ENCODE measurements at places on chromosomes 2 and 18.

- no peak for DNase-seq
- H3K27ac ChIP-seq = no peak overlapping the region
- H3K4me3 ChIP-seq = no peak overlapping the region
These were observed 194.0 kb downstream of the MBD2 start for GRCh38 chr18:54030434-54030833.

- no peaks in the 10 kb centered on the region for H3K27me3 ChIP-seq
- no peaks in the 10 kb centered on the region for H3K36me3 ChIP-seq
- H3K4me3 ChIP-seq = no peak overlapping the region
- H3K4me1 ChIP-seq = peaks cover 24% of the 10 kb centered on the region
- no peak overlapping the region for H3K27ac ChIP-seq
These were observed 434.1 kb upstream of the CHST9 start for GRCh38 chr18:27619090-27619772.

DNA sequence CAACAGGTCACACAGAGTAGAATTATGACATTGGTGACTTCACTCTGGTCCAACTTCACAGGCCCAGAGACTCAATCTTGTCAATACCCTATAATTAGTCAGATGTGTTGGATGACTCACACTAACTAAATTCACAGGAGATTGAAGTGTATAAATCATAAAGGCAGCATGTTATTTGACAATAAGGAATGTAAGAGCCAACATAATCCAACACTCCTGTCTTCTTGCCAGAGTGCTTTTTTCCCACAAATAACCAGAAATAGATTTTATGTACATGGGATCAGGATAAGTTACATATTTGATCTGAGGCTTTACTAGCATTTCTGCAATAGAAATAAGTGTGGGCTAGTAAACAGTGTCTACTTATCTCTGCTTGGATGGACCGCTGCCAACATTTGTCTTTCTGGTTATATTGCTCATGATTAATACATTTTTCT is 42.2 kb upstream of the ZSWIM2 start:
- no peaks in the 10 kb centered on the region for H3K36me3 ChIP-seq
- H3K27ac ChIP-seq = no peak overlapping the region
- 0 out of 2 replicates have a peak, but pooled peaks cover 7% of the 10 kb centered on the region for H3K4me1 ChIP-seq
- H3K4me3 ChIP-seq = no peak overlapping the region
- H3K27me3 ChIP-seq = no peaks in the 10 kb centered on the region

GRCh38 chr2:183530333-183530901 is 406.2 kb downstream of the NUP35 start:
- DNase-seq = no peak
- H3K27me3 ChIP-seq = no peaks in the 10 kb centered on the region
- H3K4me1 ChIP-seq = peaks cover 64% of the 10 kb centered on the region

DNA sequence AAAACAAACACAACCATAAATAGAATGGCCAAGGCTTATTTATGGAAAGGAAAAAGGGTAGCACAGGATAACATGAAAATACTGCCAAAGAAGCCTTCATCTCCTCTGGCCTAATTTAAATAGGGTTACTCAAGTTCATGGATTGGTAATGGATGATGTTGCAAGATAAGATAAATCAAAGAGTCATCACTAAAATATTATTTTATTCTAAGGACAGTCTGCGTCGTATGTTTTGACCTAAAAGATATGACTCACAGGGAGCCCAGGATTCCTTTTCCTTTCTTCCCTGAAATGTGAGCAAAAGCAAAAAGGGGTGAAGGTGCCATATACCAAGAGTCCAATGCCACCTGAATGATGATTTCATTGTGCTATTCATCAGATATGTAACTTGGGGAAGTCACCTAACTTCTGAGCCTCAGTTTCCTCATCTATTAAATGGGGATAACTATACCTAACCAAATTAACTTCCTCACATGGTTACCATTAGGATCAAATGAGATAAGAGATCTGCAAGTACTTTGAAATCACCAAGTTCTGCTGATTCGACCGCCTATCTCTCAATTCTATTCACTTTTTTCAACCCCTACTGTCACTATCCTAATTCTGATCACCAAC is 137.7 kb downstream of the THADA start:
- peaks cover 23% of the 10 kb centered on the region for H3K4me1 ChIP-seq
- H3K36me3 ChIP-seq = no peaks in the 10 kb centered on the region
- peak overlapping the region; percentile 0 for H3K27ac ChIP-seq
- DNase-seq = no peak

- peaks cover 70% of the 10 kb centered on the region for H3K27me3 ChIP-seq
- DNase-seq = peak; percentile 64
- no peak overlapping the region for H3K27ac ChIP-seq
- 0 out of 2 replicates have a peak, but pooled peaks cover 5% of the 10 kb centered on the region for H3K36me3 ChIP-seq
These were observed 20.4 kb upstream of the PAPOLG start for GRCh38 chr2:60735496-60736250.

- H3K27me3 ChIP-seq = peaks cover 11% of the 10 kb centered on the region
- peaks cover 68% of the 10 kb centered on the region for H3K36me3 ChIP-seq
- H3K27ac ChIP-seq = no peak overlapping the region
- H3K4me1 ChIP-seq = no peaks in the 10 kb centered on the region
- DNase-seq = no peak
These were observed 473.0 kb downstream of the SOX11 start for GRCh38 chr2:6164986-6165747.

DNA sequence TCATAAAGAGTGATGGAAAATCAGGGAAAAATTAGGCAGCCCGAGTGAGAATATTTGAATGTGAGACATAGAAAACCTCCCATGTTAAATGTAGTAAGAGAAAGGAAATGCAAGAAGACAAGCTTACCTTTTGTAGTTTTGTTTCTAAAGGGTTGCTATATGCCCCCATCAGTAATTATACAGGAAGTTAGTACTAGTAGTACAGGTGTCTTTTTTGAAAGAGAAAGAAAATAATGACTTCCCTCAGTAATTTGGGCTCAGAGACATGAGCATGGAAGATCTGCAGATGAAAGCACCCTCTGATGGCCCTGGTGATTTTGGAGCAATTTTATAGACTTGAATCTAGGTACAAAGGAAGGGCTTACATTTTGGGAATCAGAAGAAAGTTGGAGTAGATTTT is 80.8 kb downstream of the RHBDD1 start:
- no peak overlapping the region for H3K4me3 ChIP-seq
- no peak overlapping the region for H3K27ac ChIP-seq
- H3K27me3 ChIP-seq = no peaks in the 10 kb centered on the region
- H3K4me1 ChIP-seq = no peaks in the 10 kb centered on the region
- no peaks in the 10 kb centered on the region for H3K36me3 ChIP-seq

GRCh38 chr2:955829-956731 is 5.4 kb downstream of the SNTG2 start:
- no peak overlapping the region for H3K4me3 ChIP-seq
- H3K27me3 ChIP-seq = peaks cover 4% of the 10 kb centered on the region
- H3K36me3 ChIP-seq = no peaks in the 10 kb centered on the region
- DNase-seq = peak; percentile 41
- H3K4me1 ChIP-seq = peaks cover 76% of the 10 kb centered on the region

DNA sequence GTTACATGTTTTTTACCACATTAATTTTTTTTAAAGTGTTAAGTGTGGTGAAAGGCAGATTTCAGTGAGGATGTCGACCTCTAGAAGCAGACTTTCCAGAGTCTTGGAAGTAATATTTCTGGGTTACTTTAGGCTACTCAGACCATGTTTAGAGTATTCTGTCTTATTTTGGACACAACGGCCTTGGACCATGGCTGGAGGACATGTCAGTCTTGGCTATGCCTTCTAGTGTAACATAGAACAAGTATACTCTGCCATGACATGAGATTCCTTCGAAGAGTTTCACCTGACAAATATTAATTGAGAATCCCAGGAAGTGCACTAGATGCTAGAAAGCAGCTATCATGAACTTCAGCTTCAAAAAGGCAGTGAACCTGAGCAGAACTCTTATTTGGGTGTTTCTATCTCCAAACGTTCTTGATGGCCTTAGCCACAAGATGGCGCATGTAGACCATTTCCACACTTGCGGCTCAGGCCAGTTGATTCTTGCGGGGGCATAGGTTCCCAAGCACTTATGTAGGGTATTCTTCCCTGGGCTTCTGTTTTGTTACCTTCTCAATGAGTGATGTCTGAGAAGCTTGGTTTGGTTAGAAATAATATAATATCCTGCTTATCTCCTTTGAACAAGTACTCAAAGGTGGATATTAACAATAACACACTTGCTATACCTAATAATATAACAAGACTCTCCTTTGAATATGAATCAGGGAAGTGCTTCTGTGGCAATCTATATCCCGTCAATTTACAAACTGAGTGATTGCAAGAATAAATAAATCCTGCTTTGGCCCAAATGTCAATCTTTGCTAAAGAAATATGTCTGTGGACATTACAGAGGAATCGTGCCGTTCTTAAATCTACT is 62.0 kb downstream of the CACNB4 start:
- no peak overlapping the region for H3K27ac ChIP-seq
- peak; percentile 78 for DNase-seq
- peaks cover 51% of the 10 kb centered on the region for H3K4me1 ChIP-seq
- no peak overlapping the region for H3K4me3 ChIP-seq
- peaks cover 22% of the 10 kb centered on the region for H3K27me3 ChIP-seq

Data from WTC11 (cell line).